ENCODE measurements at places on chromosomes 16 and 17.

- no peak for DNase-seq
These were observed 121.4 kb downstream of the C16orf78 start for GRCh38 chr16:49494891-49495566.

DNA sequence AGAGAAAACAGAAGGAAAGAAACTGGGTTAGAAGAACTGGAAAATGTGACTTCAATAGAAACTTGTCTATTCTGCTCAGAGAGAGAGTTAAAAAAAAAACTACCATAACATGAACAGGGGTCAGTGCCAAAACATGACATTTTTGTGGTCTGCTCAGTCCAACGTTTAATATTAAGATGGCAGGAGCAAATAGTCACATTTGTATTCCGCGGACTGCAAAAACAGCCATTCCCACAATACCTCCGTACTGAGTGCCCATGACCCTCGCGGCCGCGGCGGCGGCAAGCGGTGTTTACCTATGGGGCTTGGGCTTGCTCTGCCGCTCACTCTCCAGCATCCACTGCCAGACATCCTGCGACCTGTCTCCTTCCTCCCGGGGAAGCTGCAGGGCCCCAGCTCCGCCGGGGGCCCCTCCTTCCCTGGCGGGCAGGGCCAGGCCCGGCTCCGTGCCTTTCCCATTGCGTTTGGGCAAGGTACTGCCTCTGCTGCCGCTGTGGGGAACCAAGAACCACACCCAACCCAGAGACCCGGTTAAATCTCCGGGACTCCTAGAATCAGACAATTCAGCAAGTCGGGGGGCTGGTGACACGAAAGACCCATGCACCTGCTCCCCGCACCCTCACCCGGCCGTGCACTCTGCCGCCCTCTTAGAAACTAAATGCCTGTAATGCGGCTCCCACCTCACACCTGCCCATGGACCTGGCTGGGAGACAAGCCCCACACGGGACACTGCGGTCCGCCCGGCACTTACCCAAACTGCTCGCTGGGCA, 24.7 kb downstream of the AXIN2 start:
- no peak for DNase-seq

GRCh38 chr17:1180958-1181752, 1.4 kb upstream of the ABR start:
- no peak for DNase-seq

- DNase-seq = no peak
These were observed 14.3 kb downstream of the JUP start for GRCh38 chr17:41772218-41772585.

DNA sequence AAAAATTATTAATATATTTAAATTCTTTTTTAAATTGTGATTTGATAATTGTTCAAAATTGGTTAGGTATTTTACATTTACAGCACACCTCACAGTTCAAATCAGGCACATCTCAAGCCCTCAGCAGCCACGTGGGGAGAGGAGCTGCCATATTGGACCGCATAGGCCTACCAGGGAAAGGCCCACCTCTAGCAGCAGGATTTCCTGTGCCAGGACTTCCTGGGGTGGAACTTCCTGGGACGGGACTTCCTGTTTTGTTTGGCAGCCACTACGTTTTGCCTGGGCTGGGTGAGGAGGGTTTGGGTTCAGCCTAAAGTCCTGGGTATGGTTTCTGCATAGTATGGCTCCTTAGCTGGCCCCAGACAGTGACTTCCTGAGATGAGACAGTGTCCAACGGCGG, 298.5 kb upstream of the FOXF1 start:
- no peak for DNase-seq

DNA sequence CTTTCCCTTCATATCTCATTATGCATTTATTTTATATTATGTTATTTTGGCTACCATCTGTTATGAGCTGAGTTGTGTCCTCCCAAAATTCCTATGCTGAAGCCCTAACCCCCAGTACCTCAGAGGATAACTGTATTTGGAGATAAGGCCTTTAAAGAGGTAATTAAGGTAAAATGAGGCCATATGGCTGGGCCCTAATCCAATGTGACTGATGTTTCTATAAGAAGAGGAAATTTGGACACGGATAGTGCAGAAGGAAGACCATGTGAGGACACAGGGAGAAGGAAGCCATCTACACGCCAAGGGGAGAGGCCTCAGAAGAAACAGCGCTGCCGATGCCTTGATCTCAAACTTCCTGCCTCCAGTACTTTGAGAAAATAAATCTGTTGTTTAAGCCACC, 557.7 kb upstream of the CDH5 start:
- no peak for DNase-seq

DNA sequence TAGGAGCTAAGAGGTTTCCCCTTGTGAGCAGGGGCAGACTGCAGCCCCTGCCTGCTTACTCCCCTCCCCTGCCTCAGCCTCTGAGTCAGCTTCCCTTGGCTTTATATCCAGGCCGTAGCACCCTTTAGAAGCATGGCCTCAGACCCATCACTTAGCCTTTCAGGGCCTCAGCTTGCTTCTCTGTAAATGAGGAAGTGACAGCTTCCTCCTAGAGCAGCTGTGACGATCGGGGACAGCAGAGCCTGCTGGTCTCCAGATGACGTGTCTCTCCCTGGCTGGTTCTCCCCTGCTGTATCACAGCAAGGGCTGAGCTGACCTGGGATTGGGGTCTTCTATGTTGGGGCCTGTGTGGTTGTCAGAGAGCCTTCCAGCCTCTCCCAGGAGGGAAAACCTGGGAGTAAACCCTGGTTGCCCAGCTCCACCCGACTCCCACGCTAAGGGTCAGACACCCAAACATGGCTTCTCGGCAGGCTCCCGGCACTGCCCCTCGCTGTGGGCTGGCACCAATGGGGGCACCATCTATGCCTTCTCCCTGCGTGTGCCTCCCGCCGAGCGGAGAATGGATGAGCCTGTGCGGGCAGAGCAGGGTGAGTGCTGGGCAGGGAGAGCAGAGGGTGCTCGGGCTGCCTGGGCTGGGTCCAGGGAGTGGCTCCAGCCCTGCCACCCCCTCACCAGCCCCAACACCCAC, 16.3 kb upstream of the MYO15B start:
- no peak for DNase-seq

- DNase-seq = no peak
These were observed 458.1 kb downstream of the SOX9 start for GRCh38 chr17:72578817-72579470.

GRCh38 chr16:1823821-1824220, 2.8 kb downstream of the HAGH start:
- no peak for DNase-seq

GRCh38 chr17:14446825-14447224, 145.9 kb downstream of the HS3ST3B1 start:
- DNase-seq = no peak

GRCh38 chr17:49519781-49520180, 24.7 kb downstream of the NGFR start:
- no peak for DNase-seq

DNA sequence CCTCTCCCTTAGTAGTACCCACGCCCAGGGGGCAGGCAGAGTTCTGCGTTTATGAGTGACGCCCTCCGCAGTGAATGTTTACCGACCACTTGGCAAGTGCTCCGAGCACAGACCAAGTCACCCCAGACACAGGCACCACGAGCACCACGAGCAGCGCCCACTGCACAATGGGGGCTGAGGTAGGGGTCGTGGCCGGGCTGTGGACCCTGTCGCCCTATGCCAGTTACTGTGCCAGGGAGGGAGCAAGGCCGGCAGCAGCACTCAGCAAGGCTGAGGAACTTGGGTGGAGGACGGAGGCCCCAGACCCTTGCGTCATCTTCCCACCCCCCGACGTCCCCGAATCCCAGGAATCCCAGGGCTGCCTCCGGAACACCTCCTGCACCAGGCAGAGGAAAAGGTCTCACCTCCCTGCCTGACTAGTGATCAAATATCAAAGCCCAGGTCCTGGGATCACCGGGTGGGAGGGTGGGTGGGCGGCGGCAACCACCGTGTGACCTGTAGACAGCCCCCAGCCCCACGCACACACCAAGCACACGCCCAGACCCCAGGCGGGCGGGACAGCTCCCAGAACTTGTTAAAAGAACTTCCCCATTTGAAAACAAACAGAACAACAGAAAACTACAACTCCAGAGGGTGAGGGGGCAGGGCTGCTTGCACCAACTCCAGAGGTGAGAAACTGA, 5.4 kb downstream of the VASN start:
- no peak for DNase-seq

DNA sequence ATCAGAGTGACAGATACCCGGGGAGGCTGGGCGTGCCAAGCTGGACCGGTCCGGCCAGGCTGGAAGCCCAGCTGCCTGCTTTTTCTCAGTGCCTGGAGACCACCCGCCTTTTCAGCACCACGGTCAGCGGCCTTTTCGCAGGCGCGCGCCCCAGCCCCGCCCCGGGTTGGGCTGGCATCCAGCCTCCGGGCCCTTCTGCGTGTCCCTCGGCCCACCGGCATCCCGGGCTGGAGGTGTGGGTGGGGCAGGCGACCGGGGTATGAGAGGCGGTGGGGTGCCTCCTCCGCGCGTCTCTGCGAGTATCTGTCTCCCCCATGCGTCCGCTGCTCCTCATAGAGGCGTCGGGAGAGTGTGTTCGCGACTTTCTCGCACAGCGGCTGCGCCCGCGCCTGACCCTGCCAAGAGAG, 102.5 kb downstream of the MRM1 start:
- no peak for DNase-seq

DNA sequence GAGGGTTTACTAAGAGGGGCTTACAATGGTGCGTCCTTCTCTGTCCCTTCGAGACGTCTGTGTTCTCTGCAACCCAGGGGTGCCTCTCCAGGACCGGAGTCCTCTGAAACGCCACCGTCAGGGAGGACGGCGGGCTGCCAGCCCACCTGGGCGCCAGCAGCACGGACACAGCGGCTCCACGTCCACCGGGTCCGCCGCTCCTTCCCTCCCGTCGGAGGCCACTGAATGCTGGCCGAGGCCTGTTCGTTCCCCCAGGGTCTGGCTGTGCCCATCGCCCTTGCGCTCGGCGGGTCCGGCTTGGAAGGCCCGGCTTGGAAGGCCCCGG, 403 bp downstream of the TEPSIN start:
- no peak for DNase-seq
